ENCODE measurements at places on chromosomes 4 and X.

DNA sequence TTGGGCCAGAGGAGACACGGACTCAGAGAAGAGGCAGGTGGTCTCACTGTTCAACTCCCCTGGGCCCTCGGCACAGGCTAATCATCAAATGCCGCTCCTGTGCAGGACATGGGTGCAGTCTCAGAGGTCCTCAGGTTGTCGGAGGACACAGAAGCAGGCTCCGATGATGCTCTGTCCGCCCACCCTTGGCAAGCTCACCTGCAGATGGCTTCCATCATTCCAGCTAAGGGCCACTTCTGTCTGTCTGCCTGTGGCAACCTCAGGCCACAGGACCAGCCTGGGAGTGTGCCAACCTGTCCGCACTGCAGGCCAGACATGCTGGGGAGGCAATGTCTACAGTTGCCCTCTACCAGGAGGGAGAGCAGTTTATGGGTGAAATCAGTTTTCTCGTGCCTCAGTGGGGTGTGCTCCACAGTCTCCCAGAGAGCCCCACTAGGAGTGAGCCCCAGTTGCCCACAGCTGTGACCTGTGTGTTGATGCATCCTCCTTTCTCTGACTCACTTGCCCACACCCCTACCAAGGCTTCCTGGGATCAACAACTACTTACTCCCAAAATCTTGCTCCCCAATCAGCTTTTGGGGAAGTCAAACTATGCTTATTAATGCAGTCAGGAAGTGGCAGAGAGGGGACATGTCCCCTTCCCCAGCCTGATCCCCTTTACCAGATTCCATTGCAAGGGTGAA is 55.9 kb downstream of the HTRA3 start:
- no peak for DNase-seq

GRCh38 chr4:15149839-15150592 is 147.7 kb downstream of the CPEB2 start:
- peak; percentile 34 for DNase-seq

GRCh38 chr4:26985873-26986272 is 125.2 kb downstream of the STIM2 start:
- DNase-seq: no peak

- DNase-seq: no peak
Measured at GRCh38 chrX:122565952-122566351, 618.1 kb upstream of the GRIA3 start.

DNA sequence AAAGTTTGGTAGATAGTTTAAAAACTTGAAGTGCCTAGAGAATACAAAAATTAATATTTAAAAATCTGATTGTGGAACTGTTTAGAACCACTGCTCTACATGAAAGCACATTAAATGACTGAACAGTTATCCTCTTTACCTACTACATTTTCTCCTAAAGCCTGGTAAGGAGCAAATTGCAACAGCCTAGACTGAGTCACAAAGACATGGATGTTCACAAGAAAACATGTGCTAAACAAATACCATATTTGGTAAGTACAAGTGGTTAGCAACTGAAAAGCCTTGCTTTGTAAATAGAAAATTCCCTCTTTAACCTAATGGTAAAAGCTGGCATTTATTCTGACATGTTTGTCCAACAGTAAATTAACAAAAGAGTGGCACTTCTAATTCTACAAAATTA is 203.1 kb downstream of the FBXO8 start:
- no peak for DNase-seq

GRCh38 chrX:567891-568290 is 62.7 kb upstream of the SHOX start:
- DNase-seq: no peak

DNA sequence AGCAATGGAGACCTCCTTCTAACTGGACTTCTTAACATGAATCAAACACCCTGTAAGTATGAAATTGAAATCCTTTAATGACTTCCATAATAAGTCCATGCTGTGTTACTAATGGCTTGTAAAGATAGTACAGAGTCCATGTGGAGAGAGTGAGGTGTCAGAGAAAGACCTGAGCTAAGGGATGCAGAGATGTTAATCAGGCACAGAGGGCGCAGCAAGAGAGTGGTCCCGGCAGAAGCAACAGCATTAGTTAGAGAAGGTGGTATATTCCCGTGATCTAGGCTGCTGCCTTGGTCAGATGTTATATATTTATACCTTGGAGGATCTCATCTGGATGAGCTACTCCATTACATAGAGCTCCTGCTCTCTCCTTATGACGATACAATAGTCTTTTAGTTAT is 295.3 kb downstream of the LDB2 start:
- DNase-seq: no peak

DNA sequence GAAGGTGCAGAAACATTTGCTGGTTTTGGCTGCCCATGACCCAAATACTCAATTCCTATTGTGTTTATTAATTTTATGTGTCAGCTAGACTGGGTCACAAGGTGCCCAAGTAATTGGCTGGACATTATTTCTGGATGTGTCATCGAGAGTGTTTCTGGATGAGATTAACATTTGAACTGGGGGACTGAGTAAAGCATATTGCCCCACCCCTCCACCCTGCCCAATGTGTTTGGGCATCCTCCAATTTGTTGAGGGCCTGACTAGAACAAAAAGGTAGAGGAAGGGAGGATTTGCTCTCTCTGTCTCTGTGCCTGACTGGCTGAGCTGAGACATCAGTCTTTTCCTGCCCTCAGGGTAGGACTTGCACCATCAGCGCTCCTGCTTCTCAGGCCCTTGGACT is 29.7 kb upstream of the LCORL start:
- DNase-seq: no peak

GRCh38 chrX:99421796-99422195 is 988.3 kb downstream of the PCDH19 start:
- no peak for DNase-seq

- DNase-seq: no peak
Measured at GRCh38 chr4:40197879-40198689, 1.3 kb downstream of the RHOH start.

DNA sequence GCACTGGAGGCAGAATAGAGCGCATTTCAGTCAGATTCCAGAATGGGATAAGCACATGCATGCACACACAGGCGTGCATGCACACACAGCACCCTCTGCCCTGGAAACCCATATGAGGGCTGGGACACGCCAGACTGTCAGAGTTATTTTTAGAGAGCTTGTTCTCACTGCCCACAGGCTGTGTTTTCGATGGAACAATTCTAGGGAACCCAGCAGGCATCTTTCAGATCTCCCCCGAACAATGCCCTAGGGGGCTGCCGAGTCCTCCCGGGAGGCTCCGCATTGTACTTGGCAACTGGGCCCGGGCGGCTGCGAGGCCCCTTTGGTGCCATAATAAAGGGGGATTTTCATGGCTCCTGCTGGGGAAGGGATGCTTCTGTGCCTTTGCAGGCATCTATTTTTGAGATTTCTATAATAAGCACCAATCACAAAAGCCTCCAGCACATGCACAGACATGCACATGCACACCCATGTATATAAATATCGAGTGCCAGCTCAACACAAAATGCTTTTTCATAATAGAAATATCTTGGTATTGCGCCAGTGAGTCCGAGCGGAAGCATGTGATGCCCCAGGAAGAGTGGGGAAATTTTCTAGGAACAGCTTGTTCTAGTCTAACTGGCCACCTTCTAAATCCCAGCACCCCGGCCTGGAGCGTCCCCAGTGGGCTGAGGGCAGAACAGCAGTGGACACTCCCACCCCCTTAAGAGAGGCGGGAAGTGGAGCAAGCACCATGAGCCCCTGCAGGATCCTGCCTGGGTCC is 88.5 kb downstream of the PHKA2 start:
- no peak for DNase-seq

- DNase-seq: no peak
Measured at GRCh38 chr4:138562544-138562991, 320.4 kb upstream of the SLC7A11 start.

DNA sequence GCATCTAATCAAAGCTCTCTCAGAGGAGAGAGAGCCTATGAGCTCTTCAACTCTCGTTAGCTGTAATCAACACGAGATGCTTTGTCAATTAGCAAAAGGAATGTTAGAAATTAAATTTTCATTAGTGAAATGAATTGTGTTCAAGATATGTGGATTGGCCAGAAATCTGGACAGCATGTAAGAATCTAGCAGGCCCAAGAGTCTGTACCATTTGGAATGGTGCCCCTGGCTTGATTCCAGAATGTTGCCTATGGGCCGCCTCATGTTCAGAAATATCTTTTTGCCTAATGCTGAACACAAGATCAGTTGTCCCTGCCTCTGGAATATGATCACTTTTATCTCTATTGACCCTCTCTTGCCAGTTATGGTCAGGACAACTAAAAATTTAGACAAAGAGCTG is 88.2 kb downstream of the RBM46 start:
- no peak for DNase-seq

DNA sequence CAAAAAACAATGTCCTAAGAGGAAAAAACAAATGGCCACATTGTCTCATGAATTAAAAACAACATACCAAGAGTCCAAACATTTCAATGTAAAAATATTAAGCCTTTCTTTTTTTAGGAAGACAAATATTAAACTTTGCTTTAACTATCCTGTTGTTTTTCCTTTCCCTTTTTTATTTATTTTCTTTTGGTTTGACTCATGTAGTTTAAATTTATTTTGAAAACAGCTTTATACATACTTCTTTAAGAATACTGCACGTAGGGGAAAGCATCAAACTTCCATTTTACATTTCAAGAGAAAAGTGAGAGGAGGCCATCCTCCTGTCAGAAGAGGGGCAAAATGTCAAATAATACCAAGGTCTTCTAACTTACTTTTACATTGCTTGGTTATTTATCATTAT is 8.7 kb downstream of the GAB1 start:
- no peak for DNase-seq

DNA sequence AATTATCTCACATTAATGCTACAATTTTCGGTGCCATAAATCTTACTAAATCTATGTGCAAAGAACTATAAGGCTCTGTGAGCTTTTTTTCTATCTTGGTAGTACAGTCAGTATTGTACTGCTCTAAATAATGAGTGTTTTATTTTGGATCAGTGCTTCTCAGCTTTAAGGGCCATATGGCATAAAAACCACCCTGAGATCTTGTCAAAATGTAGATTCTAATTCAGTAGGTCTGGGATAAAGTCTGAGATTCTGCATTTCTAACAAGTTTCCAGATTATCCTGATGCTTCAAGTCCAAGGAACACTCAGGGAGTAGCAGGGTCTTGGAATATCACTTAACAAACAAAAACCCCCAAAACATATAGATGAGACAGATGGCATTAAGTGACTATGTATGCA is 486.5 kb downstream of the GRXCR1 start:
- DNase-seq: no peak

GRCh38 chr4:73258436-73258685 is 237 bp downstream of the ANKRD17 start:
- DNase-seq: no peak

- DNase-seq: no peak
Measured at GRCh38 chr4:93320356-93320755, 508.2 kb upstream of the ATOH1 start.

- DNase-seq: no peak
Measured at GRCh38 chrX:41917517-41917916, 5.8 kb downstream of the CASK start.

DNA sequence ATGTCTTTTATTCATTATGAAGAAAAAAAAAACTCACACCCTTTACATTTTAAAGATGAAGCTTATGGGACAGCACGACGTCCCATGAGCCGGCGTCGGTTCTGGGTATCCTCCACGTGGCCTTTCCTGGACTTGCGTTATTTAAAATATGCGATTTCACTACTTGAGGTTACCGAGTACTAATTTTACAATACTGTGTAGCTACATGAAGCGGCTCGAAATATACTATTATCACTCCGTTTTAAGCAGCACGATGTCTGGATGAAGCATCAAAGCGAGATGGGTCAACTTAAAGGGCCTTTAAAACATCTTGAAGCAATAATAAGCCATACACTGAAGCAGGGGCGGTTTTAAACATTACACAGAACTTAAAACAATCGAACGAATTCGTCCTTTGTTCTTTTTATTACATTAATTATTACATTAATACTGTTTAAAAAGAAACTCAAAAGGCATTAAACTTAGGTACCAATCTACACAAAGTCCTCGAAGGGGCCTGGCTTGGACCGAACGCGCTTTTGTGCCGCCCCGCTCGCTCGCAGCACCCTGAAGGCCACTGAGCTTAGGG is 1.4 kb upstream of the KLF3 start:
- no peak for DNase-seq

GRCh38 chr4:84110040-84110439 is 389.1 kb downstream of the NKX6-1 start:
- no peak for DNase-seq

DNA sequence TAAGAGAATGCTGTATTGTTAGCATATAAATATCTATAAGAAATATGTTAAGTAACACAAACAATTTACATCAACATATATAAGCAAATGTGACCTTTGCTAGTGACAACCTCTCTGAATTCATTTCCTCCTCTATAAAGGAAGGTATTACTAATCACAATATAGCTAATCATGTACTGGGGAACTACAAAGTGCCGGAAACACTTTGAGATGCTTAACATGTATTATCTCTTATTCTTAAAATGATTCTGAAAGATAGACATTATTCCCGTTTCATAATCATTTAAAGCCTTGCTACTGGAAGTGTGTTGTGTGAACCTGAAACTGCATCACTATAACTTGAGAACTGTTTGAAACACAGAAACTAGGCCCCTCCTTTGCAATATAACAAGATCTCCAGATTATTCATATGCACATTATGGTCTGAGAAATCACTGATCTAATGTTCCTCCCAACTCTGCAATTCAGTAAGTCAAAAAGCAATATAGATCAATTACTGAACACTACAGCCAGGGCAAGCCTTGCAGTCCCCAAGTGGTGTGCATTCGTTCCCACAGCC is 54.0 kb downstream of the KLHL8 start:
- DNase-seq: no peak

DNA sequence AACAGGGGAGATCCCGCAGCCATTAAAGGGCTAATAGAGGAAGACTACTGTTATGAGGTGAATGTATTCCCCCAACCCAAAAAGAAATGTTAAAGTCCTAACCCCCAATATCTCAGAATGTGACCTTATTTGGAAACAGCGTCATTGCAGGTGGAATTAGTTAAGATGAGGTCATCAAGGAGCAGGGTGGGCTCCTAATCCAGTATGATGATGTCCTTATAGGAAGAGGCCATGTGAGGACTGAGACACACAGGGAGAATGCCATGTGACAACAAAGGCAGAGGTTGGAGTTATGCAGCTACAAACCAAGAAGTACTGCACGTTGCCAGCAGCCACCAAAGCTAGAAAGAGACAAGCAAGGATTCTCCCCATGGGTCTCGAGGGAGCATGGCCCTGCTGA is 14.3 kb downstream of the SPP1 start:
- DNase-seq: no peak

DNA sequence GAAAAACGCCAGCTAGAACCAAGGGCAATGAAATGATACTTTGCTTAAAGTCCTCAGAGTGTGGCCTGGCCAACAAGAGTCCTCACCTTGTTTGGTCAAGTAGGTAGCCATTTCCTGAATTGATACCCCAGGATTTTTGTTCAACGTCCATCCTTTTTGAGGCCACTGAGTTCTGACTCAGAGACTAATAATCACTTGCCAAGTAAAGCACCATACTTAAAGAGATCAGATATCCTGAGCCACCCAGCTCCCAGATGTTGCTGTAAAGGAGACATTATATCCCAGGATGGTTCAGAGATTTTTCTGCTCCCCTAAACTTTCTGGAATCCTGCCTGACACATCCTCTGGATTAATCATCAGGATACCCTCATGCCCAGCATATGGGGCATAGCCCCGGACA is 190.9 kb downstream of the RAP1GDS1 start:
- DNase-seq: no peak
